ENCODE measurements at places on chromosomes 2 and 18.

- DNase-seq, result no peak
Observed at GRCh38 chr2:28451793-28452533, 43.9 kb upstream of the PLB1 start.

GRCh38 chr2:133213651-133214050 lies 354.6 kb downstream of the NCKAP5 start:
- DNase-seq, result no peak

DNA sequence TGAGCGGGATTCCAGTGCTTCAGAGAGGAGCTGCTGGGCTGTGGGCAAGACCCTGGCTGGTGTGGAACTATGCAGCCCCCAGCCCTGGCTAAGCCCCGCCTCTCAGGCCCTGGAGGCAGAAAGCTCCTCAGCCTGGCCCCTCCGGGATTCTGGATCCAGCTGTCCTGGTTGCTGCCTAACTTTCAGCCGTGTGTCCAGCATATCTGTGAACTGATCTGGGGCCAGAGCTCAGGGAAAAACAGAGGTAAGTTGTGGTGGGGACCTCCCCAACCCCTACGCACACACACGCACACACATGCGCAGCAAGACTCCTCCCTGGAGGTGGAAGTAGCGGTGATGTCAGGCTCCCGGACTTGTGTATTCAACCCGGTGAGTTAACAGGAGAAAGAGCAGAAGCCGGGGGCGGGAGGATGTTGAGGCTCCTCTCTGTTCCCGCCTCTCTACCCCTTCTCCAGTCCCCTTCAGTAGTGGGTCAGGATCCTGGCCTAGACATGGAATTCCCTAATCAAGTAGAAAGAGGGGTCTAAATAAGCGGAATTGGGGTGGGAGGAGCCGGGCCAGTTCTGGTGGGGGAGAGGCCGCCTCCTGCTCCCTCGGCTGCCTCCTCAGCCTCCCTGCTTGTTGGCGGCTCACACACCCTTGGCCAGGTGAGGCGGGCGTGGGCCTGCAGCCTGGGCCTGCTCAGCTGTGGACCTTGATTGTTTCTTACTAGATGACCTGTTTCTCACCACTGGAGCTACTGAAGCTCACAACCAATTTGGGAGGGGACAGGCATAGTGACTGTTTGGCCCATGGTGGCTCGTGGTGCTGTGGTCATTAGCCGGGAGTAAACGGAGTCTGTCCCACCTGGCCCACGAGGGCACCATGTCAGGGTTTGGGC lies 33.4 kb downstream of the SIX2 start:
- no peak for DNase-seq

DNA sequence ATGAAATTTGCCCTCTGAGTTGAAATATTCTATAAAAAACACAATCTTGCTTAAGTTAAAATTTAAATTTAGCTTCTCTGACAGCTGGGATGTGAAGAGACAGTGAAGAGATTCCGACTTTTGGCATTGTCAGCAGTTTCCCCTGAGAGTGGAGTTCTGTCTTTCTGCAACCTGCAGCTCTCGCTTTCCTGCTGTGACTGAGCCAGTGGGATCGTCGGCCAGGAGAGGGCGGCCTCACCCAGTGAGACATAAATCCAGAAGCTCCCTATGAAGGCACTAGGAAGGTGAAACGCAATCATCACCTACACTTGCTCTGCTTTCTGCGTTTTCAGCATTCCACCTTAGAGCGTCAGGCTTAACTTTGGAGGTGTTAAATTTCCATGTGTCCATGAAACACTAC lies 75.4 kb upstream of the HNMT start:
- DNase-seq, result peak; percentile 28

DNA sequence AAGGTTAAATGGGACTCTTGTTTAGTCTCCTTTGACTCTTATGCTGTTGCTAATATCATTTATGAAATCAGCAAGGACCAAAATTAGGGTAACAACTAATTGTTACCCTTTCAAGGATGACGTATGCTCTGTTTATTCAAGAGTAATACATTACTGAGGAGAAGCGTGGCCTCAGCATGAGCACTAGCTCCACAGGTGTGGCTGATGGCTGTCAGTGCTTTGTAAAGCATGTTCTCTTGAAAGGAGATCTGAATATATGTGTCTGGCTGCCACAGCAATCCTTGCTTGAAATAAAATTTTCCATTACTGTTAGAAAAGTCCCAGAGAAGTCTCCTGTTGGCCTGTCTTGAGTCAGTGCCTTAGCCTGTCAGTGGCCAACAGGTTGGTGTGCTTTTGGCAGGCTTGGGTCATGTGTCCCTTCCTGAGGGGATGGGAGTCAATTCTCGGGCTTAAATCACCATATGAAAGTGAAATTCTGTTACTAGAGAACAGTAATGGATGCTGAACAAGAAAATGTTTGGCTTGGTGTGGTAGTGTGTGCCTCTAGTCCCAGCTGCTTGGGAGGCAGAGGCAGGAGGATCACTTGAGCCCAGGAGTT lies 32.7 kb downstream of the ABI2 start:
- DNase-seq, result no peak

GRCh38 chr2:156005531-156005930 lies 327.0 kb downstream of the NR4A2 start:
- no peak for DNase-seq

- peak; percentile 30 for DNase-seq
Observed at GRCh38 chr18:51621113-51621863, 423.8 kb upstream of the MEX3C start.

GRCh38 chr2:209411718-209412117 lies 12.1 kb upstream of the MAP2 start:
- DNase-seq, result no peak
